ENCODE measurements at places on chromosomes 2 and 18. TPM values are rescaled to one million over a fixed set of nuclear protein-coding genes. Genes with fewer than 3 reads are reported as not detected.

- no peak for DNase-seq
Observed at GRCh38 chr18:49716035-49716434, 97.3 kb downstream of the ACAA2 start.

GRCh38 chr2:128812183-128812940 is 493.7 kb upstream of the HS6ST1 start:
- no peak for DNase-seq

GRCh38 chr18:57353940-57354461 is 1.6 kb downstream of the ST8SIA3 start:
- DNase-seq: peak; percentile 24

GRCh38 chr2:105239924-105240323 is 1.6 kb upstream of the GPR45 start:
- DNase-seq: no peak

Gene ZEB2
- total RNA-seq: 6.1 TPM

Gene ARL5A
- 64.5 TPM for total RNA-seq
